ENCODE measurements at places on chromosomes 13 and 19.

DNA sequence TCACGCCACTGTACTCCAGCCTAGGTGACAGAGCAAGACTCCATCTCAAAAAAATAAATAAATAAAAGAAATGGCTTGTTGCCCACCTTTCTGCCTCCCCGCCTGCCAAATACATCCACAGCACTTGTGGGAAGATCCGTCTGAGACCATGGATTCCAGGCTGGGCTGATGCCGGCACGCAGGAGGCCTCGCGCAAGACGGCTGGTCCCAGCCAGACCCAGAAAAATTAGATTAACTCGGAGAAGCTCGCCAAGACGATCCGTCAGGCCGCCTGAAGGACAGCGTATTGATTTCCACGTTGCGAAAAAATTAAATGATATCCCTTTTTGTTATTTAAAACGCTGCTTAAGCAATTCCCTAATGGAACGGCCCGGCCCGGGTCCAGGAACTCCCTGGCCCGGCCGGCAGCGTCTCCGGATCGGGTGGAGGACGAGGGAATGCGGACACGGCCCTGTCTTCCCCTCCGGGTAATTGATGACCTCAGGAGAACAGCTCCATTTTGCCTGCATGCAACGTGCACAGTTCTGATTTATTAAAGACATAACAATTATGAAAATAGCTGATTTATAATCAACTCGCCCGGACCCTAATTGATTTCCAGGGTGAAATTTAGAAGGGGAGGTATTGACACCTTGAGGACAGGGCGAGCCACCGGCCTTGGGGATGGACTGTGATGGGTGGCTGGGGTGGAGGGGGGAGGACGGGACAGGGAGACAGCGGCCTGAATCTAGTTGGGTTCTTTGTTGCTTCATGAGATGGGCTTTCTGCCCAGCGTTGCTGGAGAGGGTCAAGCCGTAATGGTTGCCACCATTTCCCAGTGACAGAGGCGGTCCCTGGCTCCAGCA, 52.1 kb downstream of the ZNRF4 start:
- no peak for DNase-seq

DNA sequence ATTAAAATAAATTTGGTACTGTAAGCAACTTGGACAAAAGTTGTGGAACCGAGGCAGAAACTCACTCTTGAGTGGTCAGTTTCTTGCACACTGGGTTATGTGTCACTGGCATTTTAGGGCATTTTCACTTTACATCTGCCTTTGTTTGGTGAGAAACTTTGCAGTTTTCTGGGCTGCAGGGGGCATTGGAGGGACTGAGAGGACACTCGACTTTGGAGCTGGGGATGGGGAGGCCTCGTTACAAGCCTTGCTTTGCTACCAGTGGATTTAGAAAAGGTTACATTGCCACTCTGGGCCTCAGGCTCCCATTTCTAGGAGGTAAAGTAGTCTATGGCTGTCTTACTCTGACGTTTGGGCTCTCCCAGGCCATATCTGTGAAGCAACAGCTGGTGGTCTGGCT, 41.9 kb upstream of the ZNF536 start:
- DNase-seq, result no peak

GRCh38 chr13:110448677-110449076, 112.8 kb downstream of the RAB20 start:
- no peak for DNase-seq

DNA sequence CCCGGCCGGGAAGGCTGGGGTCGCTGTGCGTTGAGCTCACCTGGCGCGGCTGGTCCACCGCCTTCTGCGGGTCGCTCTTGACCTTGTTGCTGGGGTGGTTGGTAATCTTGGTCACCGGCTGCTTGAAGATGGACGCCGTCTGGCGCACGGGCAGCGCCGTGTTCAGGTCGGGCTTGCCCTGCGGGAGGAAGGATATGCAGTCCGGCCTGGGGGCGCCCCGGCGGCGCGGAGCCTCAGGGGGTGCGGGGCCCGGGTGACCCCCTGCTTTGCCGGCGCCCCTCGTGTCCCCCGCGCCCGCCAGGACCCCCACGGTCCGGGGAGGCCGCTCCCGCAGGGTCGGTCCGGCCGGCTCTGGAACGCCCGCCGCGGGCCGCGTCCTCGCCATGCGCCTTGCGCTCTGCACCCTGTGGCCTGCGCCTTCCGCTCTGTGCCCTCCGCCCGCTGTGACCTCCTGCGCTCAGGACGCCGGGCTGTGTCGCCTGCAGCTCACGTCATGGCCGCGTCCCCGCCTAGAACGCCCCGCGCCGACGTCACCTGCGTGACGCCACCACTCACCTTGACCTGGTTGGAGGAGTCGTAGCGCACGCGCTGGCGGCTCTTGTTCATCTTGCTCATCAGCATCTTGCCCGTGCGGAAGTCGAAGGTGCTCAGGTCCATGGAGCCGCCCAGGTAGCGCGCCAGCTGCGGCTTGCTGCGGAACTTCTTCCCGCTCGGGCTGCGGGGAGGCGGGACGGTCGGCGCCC, 8.0 kb downstream of the MBD3 start:
- no peak for DNase-seq

GRCh38 chr13:85549819-85550218, 249.4 kb downstream of the SLITRK6 start:
- DNase-seq, result no peak

- DNase-seq, result no peak
Observed at GRCh38 chr13:78586706-78587105, 16.6 kb downstream of the POU4F1 start.

GRCh38 chr13:22945321-22946226, 235.2 kb upstream of the SGCG start:
- DNase-seq, result no peak

DNA sequence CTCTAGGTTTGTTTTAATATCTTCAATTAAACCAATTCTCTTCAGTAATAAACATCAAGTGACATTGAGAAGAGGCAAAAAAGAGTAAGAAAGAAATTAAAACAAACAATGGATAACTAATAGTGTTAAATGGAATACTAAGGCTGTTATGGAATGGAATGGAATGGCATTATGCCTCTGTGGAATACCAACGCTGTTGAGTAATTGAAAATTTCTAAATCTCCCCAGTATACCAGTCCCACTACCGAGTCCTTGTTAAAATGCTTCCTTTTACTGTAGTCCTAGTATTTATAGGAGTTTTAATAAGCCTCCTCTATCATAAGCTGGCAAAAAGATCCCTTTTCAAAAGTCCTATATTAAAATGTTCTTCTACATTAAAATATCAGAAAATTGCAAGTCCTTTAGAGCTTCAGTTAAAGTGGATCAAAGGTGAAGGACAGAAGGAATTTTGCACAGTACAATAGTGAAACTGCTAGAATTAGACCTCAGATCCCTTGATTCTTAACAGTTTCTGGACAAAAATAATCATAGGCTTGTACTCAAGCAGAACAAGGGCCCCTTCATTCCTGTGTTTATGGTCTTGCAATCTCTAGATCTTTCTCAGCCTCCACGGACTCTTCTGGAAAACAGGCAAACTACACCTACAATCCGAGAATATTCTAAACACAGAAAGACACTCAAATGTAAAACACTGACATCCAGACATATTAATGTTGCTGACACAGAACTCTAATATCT, 128.2 kb downstream of the PCDH9 start:
- DNase-seq, result no peak

- DNase-seq, result no peak
Observed at GRCh38 chr13:93305886-93306285, 79.3 kb downstream of the GPC6 start.

DNA sequence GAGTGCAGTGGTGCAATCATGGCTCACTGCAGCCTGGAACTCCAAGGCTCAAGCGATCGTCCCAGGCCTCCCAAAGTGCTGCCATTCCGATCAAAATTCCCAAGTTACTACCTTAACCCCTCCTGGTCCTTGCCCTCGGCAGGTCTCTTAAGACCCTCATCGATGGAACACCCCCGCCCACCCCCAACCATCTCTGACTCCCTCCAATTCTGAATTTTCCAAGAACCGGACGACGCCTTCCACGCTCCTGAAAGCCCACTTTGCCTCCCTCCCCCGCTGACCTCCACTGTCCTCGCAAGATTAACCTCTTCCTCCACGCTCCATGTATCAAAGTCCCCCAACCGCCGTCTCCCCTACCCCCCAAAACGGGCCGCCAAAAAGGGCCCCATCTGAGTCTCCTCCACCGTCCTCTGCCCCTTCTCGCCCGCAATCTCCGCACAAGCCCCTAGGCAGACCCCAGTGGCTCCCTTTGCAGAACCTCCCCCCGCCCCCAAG, 539 bp downstream of the DAPK3 start:
- DNase-seq, result no peak

DNA sequence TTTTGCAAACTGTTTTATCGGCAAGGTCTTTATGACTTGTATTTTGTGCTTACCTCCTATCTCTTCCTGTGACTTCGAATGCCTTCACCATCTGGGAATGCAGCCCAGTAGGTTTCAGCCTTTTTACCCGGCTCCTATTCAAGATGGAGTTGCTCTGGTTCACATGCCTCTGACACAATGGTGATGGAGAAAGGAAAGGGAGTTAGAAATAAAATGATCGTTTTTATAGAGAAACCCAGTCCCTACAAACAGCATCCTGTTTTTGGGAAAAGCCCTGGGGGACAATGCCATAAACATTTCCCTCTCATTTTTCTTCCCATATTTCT, 27.5 kb upstream of the SLC46A3 start:
- no peak for DNase-seq

- DNase-seq, result no peak
Observed at GRCh38 chr13:30792285-30793000, 57.1 kb downstream of the ALOX5AP start.

DNA sequence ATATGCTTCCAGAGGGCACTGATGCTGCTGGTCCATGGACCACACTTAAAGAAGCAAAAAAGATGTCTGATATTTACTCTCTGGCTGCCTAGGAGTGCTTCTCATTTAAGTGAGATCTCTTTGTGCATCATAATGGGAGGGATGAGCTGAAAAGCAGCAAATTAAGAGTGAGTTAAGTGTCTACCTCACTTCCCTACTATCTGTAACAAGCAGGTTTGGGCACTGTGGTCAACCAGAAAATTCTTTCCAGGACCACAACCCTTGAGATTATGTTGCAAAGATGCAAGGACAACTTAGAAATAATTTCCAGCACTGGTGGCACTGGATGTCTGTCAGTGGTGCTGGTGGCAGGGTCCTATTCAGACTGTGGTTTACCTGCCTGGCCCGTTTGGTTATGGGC, 52.1 kb upstream of the USPL1 start:
- no peak for DNase-seq

DNA sequence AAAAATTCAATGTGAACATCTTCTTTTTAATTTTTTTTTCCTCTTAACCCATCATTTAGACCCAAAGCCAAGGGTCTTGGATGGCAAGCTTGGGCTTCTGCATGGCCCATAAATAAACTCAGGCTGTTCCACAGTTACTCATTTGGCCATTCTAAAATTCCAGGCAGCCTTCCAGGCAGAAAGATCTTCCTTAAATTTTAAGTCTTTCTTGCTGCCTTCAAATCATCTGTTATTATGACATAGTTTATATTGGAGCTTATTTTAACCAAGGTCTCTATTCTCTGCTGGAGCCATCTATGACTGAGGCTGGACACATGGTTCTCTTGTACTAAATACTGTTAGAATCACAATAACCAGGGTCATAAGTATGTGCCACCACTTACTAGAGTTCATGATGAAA, 317.3 kb upstream of the MAB21L1 start:
- DNase-seq, result no peak

DNA sequence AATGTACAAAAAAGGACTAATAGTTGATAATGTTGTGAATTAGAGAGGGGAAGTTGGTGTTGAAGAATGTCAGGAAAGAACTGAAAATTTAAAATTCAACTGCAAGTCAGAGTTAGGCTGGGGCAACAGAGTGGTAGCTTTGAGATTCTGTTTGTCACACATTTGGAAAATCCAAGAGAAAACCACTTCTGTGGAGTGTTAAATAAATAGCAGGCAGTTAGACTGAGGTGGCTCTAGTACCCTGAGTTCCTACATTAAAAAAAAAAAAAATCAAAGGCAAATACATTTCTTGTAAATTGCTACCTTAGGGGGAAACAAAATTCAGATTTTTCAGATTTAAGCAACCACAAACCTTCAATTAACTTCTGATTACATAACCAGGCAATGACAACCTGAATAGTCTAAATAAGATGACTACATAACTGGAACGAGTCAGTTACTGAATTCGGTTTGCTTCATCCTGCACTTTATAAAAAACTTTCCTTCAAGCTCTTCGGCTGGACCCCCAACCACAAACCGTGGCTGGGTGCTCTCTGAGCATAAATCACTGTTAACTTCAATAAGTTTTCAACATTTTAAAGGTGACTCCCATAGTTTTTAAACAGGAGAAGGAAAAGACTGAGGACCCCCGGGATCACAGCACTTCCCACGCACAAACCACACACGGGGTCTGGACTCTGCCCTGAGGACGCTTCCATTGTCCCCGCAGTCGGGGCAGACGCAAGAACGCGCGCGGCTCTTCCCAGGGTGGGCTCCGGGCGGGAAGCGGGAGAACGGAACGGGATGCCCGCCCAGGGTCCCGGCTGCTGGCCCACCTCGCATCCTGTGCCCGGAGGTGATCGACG, 725 bp downstream of the ZNF682 start:
- DNase-seq, result no peak

GRCh38 chr19:12800466-12800770, 1.2 kb downstream of the PRDX2 start:
- DNase-seq, result no peak

DNA sequence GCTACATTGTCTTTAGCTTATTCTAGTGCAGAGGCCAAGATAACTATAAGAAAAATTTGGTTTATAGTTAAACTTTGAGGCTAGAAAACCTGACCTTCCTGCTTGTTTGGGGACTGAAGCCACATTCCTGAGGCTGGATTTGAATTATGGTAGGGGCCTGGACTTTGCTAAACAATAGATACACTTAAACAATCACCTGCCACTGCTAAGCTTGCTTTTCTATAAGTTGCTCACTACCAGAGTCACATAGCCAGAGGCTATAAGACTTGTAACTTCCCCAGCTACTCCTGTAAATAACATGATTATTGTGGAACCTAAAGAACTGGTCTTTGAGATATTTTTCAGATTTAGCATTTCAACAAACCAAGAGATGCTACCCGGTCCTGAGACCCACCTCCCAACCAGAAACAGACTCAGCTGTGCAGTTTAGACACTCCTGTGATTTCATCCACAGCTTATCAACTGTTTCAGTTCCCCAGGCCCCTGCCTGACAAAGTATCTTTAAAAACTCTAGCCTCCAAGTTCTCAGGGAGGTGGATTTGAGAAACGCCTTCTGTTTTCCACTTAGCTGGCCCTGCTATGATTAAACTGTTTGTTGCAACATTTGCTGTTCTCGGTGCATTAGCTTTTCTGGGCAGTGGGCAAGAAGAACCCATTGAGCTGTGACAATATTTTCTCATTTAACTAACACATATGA, 77.7 kb downstream of the MIPEP start:
- DNase-seq, result no peak

- peak; percentile 65 for DNase-seq
Observed at GRCh38 chr19:32976223-32976805, 4.3 kb downstream of the FAAP24 start.

GRCh38 chr13:20157151-20157796, 3.6 kb downstream of the GJA3 start:
- DNase-seq, result no peak

- DNase-seq, result no peak
Observed at GRCh38 chr13:101303521-101303920, 112.8 kb downstream of the NALCN start.

Data from stimulated activated CD4-positive, alpha-beta T cell treated with anti-CD3 and anti-CD28 coated beads, Interleukin-4, amount 100 ng/mL, for 4 hours (primary cell).